Tibial artery (tissue), 4 donors: ENCODE measurements at places on chromosomes 12 and 14.

DNA sequence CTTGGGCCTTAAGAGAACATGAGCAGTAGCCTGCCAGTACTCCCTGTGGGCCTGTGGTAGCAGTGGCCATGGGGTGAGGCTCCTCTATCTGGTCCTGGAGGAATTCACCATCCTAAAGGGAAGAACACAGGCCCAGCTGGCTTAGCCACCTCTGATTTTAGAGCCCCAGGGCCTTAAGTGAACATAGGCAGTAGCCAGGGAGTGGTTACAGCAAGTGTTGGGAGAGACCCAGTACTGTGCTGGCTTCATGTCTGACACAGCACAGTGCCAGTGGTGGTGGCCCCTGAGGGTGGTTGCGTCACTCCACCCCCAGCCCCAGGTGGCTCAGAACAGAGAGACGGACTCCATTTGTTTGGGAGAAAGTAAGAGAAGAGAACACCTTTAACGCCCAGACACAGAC, 105.1 kb downstream of the TXNDC16 start:
- no peak for DNase-seq

- no peak for DNase-seq
These were observed 53.8 kb downstream of the VCPKMT start for GRCh38 chr14:50062438-50063085.

DNA sequence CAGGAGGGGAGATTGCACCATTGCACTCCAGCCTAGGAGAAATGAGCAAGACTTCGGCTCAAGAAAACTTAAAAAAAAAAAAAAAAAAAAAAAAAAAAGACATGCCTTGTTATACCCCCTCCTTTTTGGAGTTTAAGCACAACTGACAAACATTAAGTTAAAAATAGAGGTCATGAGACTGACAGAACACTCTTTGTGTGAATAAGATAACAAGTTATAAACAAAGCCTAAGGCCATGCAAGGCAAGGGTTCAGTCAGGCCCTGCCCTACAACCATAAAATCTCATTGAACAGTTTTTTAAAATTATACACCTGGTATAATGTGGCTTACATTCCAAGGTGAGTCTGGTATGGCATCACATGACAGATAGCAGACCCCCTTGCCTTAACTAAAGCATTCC, 39.3 kb downstream of the TSPAN19 start:
- no peak for DNase-seq

DNA sequence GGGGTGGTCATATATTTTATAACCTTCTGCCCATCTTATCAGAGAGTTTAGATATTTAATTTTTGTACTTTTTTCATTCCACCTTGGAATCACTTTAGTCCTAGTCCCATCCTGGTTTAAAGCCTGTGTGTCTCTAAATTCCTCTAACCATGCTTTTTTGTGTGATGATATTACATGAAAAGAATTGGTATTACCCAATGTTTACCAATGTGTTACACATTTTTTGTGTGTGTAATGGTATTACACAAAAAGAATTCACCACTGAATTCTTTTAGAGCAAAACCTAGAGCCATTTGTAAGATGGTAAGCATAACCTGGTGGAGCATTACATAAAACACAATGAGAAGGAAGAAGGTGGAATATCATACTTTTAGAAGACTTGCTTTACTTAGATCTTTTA, 77.5 kb downstream of the FAR2 start:
- no peak for DNase-seq

GRCh38 chr14:67405771-67406170, 6.2 kb downstream of the PLEK2 start:
- no peak for DNase-seq

GRCh38 chr14:61145034-61145902, 135.9 kb downstream of the TMEM30B start:
- DNase-seq: no peak

DNA sequence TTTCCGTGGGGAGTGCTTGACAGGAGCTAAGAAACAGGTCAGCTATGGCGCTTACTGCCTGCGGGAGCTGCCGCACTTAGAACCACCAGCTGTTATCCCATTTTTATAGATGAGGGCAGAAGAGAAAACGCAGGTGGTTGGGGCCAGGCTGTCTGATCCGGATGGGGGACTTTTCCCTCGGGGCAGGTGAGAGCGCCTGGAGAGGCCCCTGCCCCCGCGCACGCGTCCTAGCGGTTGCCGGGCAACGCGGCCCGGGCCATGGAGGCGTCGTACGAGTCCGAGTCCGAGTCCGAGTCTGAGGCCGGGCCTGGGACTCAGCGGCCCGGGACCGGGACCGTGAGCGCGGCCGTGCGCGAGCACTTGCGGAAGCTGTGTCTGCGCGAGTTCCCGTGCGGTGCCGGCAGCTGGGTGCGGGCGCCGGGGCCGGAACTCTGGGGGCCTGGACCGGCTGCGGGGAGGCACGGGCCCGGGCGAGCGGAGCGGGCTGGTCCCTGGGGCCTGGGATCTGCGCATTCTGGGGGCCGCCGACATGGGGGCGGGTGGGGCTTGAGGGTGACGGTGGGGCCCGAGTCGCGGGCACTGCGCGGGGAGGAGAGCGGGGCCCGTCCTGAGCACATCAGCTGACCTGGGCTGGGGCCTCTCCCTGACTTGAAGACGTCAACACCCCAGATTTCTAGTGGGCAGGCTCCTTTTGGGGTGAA, at the start of gene LRRC43:
Gene LRRC43, plus strand, starts transcription at position 237 of the 701 bp plus-strand sequence. Its CDS starts 22 bp downstream, at position 259.
- no peak for DNase-seq

DNA sequence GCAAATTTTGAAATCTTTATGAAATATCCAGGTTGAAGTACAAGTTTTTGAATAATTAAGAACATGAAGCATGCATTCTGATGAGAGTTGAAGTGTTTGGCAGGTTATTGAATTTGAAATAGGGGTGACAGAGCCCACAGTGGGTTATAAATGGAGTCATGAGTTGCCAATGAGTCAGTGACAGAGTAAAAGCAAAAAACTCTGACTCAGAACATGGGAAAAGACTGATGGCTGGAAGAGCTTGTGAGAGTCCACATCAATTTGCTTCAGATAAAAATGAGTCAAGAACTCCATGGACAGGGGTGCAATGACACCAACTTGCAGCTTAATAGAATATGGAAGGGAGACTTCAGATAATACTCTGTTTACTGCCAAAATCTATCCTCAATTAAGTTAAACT, 105.3 kb downstream of the SLC6A15 start:
- DNase-seq: no peak

DNA sequence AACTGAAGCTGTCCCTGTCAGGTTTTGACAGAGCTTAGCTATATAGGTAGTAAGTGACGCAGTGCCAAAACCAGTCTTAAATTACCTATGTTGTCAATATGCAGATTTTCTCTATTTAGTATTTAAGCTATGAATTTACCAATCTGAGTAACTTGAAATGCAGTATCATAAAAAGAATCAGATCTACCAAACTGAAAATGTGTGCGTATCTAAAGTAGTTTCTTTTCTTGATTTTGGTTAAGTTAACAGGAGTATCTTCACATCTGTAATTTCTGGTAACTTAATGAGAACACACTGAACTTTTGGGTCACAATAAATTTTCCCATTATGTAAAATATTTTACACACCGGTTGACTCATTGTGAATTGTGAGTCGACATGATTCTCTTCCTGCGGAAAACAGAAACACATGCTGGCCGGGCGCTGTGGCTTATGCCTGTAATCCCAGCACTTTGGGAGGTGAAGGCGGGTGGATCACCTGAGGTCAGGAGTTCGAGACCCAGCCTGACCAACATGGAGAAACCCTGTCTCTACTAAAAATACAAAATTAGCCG, 45.1 kb downstream of the TRAF3 start:
- DNase-seq: no peak

DNA sequence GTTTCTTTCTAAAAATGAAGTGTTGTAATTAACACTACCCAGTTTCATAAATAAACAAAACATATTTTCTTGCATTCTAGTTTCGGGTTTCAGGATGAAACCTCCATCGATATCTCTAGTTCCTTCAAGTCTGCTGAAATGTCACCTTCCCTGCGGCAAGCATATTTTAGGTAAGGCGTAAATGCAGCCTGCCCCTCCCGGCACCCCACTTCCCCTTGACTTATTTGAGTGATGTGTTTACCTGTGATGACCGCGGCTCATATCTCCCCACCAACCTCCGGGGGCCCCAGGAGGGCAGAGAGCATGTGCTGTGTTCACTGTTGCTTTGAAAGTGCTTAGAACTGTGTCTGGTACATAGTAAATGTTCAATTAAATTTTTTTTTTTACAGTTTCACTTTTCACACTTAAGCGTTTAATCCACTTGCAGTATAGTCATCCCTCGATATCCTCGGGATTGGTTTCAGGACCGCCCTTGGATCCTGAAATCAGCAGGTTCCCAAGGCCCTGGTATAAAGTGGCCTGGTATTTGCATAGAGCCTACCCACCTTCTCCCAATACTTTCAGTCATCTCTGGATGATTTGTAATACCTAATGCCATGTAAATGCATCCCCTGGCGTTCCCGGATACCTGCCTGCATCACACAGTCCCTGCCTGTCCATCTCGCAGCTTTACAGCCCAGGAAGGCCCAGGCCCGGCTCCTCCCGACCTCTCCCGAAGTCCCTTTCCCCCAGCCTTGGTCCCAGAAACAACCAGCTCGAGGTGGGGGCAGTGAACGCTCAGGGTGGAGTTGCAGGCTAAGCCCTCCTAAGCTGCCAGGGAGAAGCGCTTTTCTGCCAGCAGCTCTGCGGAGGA, 40.2 kb upstream of the FBRSL1 start:
- no peak for DNase-seq

DNA sequence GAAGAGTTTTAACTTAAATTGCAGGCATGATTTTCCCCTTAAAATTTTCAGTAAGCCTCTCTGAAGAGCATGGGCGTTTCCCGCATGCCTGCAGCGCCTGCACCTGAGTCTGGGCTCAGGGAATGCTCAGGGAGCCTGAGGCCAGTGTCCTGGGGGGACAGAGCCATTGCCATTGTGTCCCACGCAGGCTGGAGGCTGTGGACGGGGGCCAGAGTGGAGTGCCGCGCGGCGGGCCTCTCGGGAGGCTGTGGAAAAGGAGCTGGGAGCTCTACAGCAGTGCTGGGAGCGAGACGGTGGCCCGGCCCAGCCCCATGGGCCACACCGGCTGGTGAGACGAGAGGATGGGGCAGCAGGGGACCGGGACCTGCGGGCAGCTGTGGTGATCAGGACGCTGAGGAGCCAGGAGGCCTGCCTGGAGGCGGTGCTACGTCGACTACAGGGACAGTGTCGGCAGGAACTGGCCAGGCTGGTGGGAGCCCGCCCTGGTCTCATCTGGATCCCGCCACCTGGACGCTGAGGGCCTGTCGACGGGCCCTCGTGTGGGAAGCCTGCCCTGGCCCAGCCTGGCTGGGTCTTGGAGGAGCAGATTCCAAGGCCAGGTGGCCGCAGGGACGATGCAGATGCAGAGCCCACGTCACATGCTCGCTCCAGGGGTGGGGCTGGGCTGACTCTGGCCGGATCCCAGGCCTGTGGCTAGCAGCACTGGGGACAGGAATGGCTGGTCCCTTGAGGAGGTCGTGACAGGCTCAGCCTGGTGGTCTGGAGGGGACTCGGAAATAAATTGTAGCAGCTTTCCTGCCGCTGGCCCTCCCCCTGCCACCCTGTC, 7.6 kb downstream of the TEDC1 start:
- no peak for DNase-seq

GRCh38 chr14:35986219-35986573, 160.1 kb downstream of the BRMS1L start:
- DNase-seq: no peak

DNA sequence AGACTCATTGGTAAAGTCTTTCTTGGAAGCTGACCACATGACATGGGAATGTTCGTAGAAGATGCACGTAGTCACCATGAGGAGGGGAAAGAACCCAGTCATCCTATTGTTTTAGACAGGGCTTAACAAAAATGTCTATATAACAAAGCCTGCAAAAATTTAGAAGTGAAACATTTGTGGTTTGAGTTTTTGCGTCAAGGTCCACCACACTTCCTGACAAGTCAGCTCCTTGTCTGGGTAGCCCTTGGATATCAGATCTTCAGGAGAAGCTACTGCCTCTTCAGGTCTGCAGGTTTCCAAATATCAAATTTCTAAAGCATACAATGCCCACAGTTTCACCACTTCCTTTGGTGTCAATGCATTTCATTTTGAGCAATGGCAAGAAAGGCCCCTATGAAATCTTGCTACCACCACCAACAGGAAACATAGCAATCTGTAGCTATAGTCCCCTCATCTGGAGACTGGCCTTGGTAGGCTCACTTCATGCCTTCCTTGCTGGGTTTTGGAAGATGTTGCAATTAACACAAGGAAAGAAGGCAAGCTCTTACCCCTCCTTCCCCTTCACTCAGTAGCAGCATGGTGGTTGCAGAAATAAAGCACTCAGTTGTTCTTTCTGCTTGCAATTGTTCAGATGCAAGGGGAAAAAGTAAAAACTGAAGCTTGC, 235.2 kb downstream of the PCNX1 start:
- DNase-seq: no peak

DNA sequence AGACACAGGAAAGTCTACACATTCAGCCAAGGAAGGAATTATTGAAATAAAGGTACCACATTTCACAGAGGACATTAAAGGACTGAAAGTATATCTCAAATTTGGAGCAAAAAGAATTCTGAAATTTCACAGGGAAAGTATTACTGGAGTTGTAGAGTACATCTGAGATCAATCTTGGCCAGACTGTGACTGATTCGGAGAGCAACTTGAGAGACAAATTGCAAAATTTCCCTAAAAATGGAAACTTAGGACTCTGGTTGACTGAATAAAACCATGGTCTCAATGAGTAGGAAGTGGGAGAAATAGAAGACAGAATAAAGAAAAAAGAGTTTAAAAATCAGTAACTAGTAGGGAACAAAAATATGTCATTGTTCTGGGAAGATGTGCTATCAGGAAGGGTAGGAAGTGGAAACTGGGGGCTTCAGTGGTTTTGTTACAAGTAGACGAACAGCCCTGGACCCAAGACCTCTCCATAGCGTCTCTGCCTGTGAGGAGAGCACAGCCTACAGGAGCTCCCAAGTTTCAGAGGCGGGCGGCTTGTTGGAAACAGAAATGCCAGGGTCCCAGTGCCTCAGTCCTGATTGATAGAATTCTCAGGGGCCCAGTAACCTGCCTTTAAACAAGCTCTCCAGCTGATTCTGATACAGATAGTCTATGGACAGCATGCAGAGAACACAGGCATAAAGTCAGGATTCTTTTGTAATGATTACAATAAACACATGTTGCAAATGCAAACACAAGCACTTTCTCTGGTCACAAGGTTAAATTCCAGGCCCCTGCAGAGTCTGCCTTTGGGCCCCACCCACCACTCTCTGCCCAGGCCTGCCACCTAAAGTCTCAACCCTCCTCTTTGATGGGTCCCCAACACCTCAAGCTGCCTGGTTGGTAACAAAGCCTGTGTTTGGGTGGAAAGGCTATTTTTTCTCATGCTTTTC, 63.1 kb downstream of the BBS10 start:
- DNase-seq: no peak

- DNase-seq: no peak
These were observed 76.9 kb upstream of the ATF1 start for GRCh38 chr12:50686976-50687375.

GRCh38 chr14:92121207-92121669, 268 bp downstream of the NDUFB1 start:
- peak; percentile 40 for DNase-seq
